ENCODE measurements at places on chromosomes 5 and 9. TPM values are rescaled to one million over a fixed set of nuclear protein-coding genes. Genes with fewer than 3 reads are reported as not detected.

NAIP gene
- polyA plus RNA-seq: 4.2 TPM

UBE2QL1 gene
- 0.84 TPM for polyA plus RNA-seq

GPR151 gene
- polyA plus RNA-seq: not detected

CD72 gene
- 2.5 TPM for polyA plus RNA-seq

KLHL9 gene
- polyA plus RNA-seq: 8.8 TPM

HSD17B3 gene
- polyA plus RNA-seq: 0.51 TPM

ERGIC1 gene
- 111 TPM for polyA plus RNA-seq

SLC6A3 gene
- not detected for polyA plus RNA-seq

FXN gene
- polyA plus RNA-seq: 15.7 TPM

ACOT12 gene
- 0.19 TPM for polyA plus RNA-seq

PCDHB4 gene
- 0.36 TPM for polyA plus RNA-seq

ABL1 gene
- polyA plus RNA-seq: 23.5 TPM

CD14 gene
- 0.19 TPM for polyA plus RNA-seq

CATSPER3 gene
- 0.37 TPM for polyA plus RNA-seq

MEIKIN gene
- not detected for polyA plus RNA-seq

FAM221B gene
- not detected for polyA plus RNA-seq

NRARP gene
- 4.2 TPM for polyA plus RNA-seq

SHOC1 gene
- polyA plus RNA-seq: not detected

TMEM171 gene
- 7.6 TPM for polyA plus RNA-seq

IL13 gene
- 0.08 TPM for polyA plus RNA-seq

CA9 gene
- 0.99 TPM for polyA plus RNA-seq

MYMK gene
- not detected for polyA plus RNA-seq

CHSY3 gene
- not detected for polyA plus RNA-seq

SPATA31E1 gene
- polyA plus RNA-seq: not detected

FBP1 gene
- polyA plus RNA-seq: 0.19 TPM

RNF224 gene
- 0.08 TPM for polyA plus RNA-seq

ORM2 gene
- polyA plus RNA-seq: not detected

HSPA4 gene
- polyA plus RNA-seq: 20.2 TPM

LCN1 gene
- not detected for polyA plus RNA-seq

PPIC gene
- polyA plus RNA-seq: 55.1 TPM

CETN3 gene
- polyA plus RNA-seq: 4.6 TPM

PDGFRB gene
- polyA plus RNA-seq: 32.1 TPM

NME5 gene
- 4.1 TPM for polyA plus RNA-seq

IL17B gene
- polyA plus RNA-seq: not detected

GRAMD2B gene
- 16.0 TPM for polyA plus RNA-seq

PCDHB14 gene
- 10.6 TPM for polyA plus RNA-seq

CRB2 gene
- polyA plus RNA-seq: not detected

DOLK gene
- polyA plus RNA-seq: 31.7 TPM

ARHGEF37 gene
- polyA plus RNA-seq: 1.3 TPM

SHROOM1 gene
- 4.8 TPM for polyA plus RNA-seq

TMEM215 gene
- polyA plus RNA-seq: not detected

DDX4 gene
- not detected for polyA plus RNA-seq

SPZ1 gene
- not detected for polyA plus RNA-seq
